ENCODE measurements at places on chromosomes 6 and 20.

DNA sequence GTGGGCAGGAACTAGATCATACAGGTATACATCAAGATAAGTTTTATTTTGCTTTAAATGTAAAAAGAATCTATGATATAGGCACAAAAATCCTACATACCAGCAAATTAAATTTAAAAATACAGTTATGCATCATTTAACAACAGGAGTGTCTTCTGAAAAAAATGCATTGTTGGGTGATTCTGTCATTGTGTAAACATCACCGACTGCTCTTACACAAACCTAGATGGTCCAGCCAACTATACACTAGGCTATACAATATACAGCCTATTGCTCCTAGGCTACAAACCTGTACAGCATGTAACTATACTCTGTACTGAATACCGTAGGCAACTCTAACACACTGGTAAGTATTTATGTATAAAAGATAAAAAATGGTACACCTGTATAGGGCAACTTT, 139.4 kb downstream of the RNGTT start:
- DNase-seq: no peak

DNA sequence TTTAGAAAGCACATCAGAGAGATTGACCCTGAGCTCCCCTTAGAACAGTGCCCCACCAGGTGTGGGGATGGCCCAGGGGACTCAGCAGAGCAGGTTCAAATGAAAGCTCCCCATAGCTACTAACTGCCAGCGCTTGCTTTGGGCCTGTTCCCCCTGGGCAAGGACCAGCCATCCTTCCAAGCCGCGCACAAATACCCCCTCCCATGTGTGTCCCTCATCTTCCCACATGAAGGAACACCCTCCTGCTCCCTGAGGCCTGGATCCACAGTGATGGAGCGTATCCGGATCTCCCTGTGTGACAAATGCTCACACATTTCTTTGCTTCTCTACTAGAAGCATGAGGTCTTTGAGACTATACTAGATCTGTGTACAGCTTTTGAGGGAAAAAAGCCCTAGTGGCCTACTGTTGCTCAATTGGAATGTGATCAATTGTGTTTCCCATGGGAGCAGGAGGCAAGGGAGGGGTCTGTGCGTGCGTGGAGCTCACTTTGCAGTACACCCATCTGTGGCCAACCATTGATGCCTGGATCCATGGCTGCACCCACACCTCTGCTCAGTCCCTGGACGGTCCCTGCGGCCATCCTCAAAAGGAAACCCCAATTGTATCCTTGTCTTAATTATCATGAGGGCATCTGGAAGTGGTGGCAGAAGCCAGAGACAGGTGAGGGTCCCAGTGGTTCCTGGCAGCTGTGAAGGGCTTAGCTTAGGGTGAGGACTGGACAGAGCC, 1.4 kb upstream of the RAET1G start:
- no peak for DNase-seq

DNA sequence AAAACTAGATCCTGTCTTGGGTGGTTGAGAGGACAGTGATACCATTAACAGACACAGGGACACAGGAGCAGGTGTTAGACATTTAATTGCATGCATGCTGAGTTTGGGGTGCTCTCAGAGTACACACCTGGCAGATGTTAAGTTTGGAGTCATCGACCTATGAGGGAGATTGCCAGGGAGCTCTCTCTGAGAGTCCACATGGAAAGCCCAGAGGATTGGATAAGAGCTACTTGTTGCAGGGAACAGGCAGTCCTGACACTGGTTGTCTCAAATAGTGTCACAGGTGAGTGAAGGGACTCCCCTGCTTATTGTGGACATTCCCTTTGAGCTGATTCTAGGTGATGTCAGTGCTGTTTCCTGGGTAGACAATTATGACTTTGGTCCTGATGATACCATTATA, 3.1 kb downstream of the ATRN start:
- no peak for DNase-seq

- DNase-seq: no peak
These were observed 792.8 kb upstream of the EYS start for GRCh38 chr6:66499851-66500250.

GRCh38 chr6:104286641-104287040, 573.1 kb downstream of the HACE1 start:
- DNase-seq: no peak

DNA sequence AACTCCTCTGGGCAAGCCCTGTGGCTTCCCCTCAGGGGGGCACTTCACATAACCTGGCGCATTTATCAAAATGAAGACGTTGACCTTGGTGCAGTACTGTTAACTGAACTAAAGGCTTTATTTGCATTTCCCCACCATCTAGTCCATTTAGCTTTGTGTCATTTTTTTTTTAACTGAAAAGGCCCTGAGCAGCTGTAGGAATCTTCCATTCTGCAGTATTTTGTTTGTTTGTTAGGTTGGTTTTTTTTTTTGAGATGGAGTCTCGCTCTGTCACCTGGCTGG, 10.7 kb downstream of the TMEM181 start:
- no peak for DNase-seq

- DNase-seq: no peak
These were observed 628 bp upstream of the BPIFB2 start for GRCh38 chr20:33006776-33007375.

Data from colonic mucosa (tissue), 4 donors.